Naive thymus-derived CD4-positive, alpha-beta T cell (primary cell): ENCODE measurements at places on chromosomes 12 and 14.

DNA sequence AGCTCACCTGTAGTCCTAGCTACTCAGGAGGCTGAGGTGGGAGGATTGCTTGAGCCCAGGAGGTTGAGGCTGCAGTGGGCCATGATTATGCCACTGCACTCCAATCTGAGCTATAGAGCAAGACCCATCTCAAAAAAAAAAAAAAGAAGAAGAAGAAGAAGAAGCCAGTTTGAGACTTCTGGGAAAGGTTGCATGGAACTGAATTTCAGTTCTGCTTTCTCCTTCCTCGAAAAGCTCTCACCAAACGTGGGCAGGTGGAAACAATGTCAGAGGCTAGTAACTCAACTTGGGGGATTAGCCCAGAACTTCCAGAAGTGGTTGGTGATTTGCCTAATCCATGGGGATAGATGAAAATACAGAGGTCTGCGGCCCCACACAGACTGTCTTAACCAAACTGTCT, 18.7 kb downstream of the FLVCR2 start:
- no peaks in the 10 kb centered on the region for H3K4me1 ChIP-seq
- no peaks in the 10 kb centered on the region for H3K36me3 ChIP-seq
- no peak overlapping the region for H3K4me3 ChIP-seq
- no peaks in the 10 kb centered on the region for H3K27me3 ChIP-seq
- no peak overlapping the region for H3K27ac ChIP-seq

- no peak for DNase-seq
- no peaks in the 10 kb centered on the region for H3K36me3 ChIP-seq
- H3K27ac ChIP-seq, result no peak overlapping the region
- H3K4me3 ChIP-seq, result no peak overlapping the region
- H3K4me1 ChIP-seq, result peaks cover 43% of the 10 kb centered on the region
Measured at GRCh38 chr12:92039046-92039445, 106.6 kb downstream of the BTG1 start.

GRCh38 chr12:70598467-70599193, 38.6 kb downstream of the PTPRB start:
- no peak for DNase-seq
- no peak overlapping the region for H3K27ac ChIP-seq
- H3K27me3 ChIP-seq, result no peaks in the 10 kb centered on the region
- no peaks in the 10 kb centered on the region for H3K36me3 ChIP-seq
- no peak overlapping the region for H3K4me3 ChIP-seq

- no peaks in the 10 kb centered on the region for H3K36me3 ChIP-seq
- H3K4me3 ChIP-seq, result no peak overlapping the region
- no peaks in the 10 kb centered on the region for H3K27me3 ChIP-seq
- no peak for DNase-seq
- H3K4me1 ChIP-seq, result no peaks in the 10 kb centered on the region
- H3K27ac ChIP-seq, result no peak overlapping the region
Measured at GRCh38 chr14:55136241-55136640, 7.2 kb downstream of the LGALS3 start.

DNA sequence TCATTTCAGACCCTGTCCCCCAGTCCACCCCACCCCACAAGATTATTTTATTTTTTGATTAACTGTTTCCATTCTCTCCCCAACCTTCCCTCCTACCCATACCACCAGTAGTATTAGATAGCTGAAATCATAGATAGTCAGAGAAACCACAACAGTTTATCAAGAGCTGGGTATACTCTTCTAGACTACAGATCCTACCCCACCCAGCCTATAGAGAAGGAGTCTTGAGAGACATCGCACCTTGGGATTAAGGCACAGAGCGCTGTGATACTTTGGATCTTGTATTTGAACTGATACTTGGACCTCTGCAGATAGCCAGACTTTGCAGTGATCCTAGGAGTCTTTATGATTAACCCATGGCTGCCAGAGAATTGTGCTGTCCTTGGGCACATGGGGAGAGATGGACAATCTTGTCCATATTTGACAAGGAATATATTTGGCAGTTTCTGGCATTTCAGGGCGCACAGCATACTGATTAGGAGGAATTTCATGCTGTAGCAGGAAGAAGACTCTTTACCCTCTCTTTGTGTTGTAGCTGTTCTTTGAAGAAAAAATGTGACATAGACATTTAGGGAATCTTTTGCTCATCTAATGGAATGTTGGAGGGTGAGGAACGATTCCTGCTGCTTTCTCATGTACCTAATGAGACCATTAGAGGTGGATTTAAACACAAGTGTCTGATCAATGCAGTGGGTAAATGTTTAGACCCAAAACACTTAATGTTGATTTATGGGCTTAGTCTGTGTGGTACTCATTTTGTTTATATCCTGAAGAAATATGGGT, 982 bp downstream of the RBMS2 start:
- no peak for DNase-seq
- no peaks in the 10 kb centered on the region for H3K36me3 ChIP-seq
- peak overlapping the region; percentile 44 for H3K4me3 ChIP-seq
- H3K27me3 ChIP-seq, result no peaks in the 10 kb centered on the region
- peaks cover 6% of the 10 kb centered on the region for H3K4me1 ChIP-seq
- peak overlapping the region; percentile 70 for H3K27ac ChIP-seq

DNA sequence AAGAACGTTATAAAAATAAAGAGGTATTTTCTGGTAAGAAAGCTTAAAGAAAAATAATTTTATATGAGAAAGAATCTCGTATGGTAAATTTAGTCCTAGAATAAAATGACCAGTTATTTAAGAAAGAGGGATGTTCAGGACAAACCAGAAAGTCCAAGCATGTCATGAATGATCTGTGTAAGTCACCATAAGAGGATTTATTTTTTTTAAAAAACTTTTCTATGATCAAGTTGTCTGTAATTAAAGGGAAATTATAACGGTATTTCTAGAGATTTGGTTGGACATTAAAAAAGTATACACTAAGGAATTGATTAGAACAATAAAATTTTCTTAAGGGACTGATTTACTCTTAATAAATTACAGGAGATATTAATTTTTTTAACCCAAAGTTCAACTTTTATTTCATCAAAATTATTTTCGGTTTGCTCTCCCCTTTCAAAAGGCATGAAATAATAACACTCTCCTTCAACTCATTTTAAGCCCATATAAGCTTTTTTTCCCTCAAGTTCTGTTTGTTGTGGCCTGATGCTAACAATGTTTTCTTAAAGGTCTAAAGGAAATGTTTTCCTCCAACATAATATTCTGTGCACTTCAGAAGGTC, 49.9 kb upstream of the CPSF6 start:
- H3K4me1 ChIP-seq, result no peaks in the 10 kb centered on the region
- no peak overlapping the region for H3K27ac ChIP-seq
- no peaks in the 10 kb centered on the region for H3K36me3 ChIP-seq
- H3K4me3 ChIP-seq, result no peak overlapping the region
- H3K27me3 ChIP-seq, result no peaks in the 10 kb centered on the region

- H3K36me3 ChIP-seq, result no peaks in the 10 kb centered on the region
- H3K27me3 ChIP-seq, result no peaks in the 10 kb centered on the region
- H3K27ac ChIP-seq, result no peak overlapping the region
- no peak overlapping the region for H3K4me3 ChIP-seq
Measured at GRCh38 chr14:59046746-59047145, 141.7 kb upstream of the DAAM1 start.

DNA sequence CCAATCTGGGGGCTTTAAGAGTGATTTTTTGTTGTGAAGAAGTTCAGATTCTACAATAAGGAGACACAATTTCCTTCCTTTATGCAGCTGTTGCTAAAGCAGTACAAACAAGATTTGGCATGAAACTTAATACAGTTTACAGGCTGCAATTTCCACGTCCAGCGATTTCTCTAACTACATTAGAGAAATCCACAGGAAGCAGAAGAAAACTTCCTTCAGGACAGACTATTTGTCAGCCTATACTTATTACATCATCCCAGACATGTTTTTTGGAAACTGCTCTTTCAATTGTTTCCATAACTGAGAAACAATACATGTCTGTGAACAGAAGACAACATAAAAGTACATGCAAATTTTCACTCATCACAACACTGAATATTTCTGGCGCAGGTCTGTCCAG, 204.3 kb downstream of the TTC7B start:
- no peaks in the 10 kb centered on the region for H3K27me3 ChIP-seq
- no peak for DNase-seq
- H3K36me3 ChIP-seq, result no peaks in the 10 kb centered on the region
- H3K27ac ChIP-seq, result no peak overlapping the region

DNA sequence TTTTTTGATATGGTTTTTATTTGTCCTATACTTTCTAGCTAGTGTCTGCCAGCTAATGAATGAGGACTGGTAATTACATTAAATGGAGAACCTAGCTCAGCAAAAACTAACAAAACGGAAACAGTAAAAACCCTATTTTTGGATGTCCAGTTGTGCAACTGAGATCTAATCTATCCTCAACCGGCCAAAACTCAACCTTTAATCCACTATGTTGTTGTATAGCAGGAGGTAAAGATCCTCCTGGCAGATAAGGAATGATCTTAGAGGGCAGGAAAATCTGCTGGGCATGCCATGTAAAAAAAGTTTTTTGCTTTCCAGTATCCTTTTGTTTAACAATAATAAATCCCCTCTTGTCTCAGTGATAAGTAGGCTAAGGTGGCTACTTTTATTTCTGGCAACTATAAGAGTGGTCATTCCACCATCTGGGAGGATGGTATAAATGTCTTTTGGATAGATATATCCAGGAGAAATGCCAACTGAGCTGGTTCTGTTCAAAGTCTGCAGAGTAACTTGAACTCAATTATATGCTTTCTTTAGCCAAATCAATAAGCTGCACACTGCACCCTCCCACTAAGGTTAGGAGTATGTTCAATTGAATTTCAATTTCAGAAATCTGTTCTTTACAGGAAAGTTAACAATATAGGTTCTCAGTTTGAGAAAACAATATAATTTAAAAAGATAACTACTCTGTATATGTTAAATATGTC, 40.1 kb downstream of the WASHC3 start:
- H3K27me3 ChIP-seq, result no peaks in the 10 kb centered on the region
- H3K36me3 ChIP-seq, result no peaks in the 10 kb centered on the region
- no peak overlapping the region for H3K4me3 ChIP-seq
- H3K4me1 ChIP-seq, result no peaks in the 10 kb centered on the region

GRCh38 chr14:103372552-103373304, 12.5 kb upstream of the MARK3 start:
- no peaks in the 10 kb centered on the region for H3K27me3 ChIP-seq
- H3K4me3 ChIP-seq, result no peak overlapping the region
- H3K27ac ChIP-seq, result no peak overlapping the region
- H3K4me1 ChIP-seq, result no peaks in the 10 kb centered on the region

- H3K27ac ChIP-seq, result no peak overlapping the region
- peak overlapping the region; percentile 48 for H3K4me3 ChIP-seq
- H3K27me3 ChIP-seq, result no peaks in the 10 kb centered on the region
- peaks cover 5% of the 10 kb centered on the region for H3K4me1 ChIP-seq
- no peaks in the 10 kb centered on the region for H3K36me3 ChIP-seq
Measured at GRCh38 chr12:132600048-132601032, 10.0 kb downstream of the LRCOL1 start.

DNA sequence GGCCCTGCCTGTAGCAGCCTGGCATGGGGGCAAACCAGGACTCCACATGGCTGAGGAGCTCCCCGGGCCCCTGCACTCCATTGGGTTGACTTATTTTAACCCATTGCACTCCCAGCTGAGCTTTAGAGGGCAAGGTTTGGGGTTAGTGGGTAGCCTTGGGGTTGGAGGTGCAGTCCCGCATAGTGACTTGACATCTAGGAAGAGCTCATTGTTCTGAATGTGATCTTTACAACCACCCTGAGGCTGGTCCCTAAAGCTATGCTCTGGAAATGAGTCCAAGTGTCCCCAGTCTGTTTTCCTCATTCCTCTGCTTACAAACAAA, 36.4 kb downstream of the NFKBIA start:
- no peaks in the 10 kb centered on the region for H3K36me3 ChIP-seq
- H3K4me1 ChIP-seq, result peaks cover 12% of the 10 kb centered on the region
- no peak overlapping the region for H3K27ac ChIP-seq
- no peaks in the 10 kb centered on the region for H3K27me3 ChIP-seq
- no peak for DNase-seq
- H3K4me3 ChIP-seq, result no peak overlapping the region

DNA sequence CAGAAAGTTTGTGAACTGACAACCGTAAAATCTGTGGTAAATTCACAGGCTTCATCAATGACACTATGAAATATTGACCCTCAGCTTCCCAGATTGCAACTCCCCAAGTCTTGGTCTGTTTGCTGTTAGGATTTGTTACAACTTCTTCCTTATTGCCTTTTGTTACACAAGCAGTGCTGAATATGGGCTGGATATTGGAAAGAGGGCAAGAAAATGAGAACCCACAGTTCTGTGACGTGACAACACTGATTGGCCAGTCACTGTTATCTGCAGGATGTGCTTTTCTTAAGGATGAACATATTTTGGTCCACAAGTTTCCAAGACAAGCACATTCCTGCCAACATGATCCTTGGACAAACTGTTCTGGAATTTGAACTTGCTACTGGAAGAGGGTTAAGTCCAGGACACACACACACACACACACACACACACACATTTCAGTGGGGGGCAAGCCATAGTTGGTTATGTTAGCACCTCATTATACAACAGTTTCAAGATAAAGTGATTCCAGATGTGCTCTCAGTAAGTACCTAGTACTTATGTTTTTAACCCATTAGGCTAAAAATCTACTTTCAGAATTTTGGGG, 16.6 kb upstream of the SLC38A2 start:
- no peaks in the 10 kb centered on the region for H3K27me3 ChIP-seq
- H3K27ac ChIP-seq, result no peak overlapping the region
- H3K4me1 ChIP-seq, result peaks cover 20% of the 10 kb centered on the region
- no peaks in the 10 kb centered on the region for H3K36me3 ChIP-seq

- peaks cover 50% of the 10 kb centered on the region for H3K4me1 ChIP-seq
- H3K4me3 ChIP-seq, result no peak overlapping the region
- H3K27me3 ChIP-seq, result no peaks in the 10 kb centered on the region
- DNase-seq, result no peak
- H3K27ac ChIP-seq, result peak overlapping the region; percentile 92
Measured at GRCh38 chr14:90400904-90401561, 4.2 kb downstream of the CALM1 start.

GRCh38 chr14:56796259-56796658, 14.0 kb downstream of the OTX2 start:
- no peak for DNase-seq
- H3K27ac ChIP-seq, result no peak overlapping the region
- peaks cover 6% of the 10 kb centered on the region for H3K27me3 ChIP-seq
- H3K4me1 ChIP-seq, result no peaks in the 10 kb centered on the region
- no peak overlapping the region for H3K4me3 ChIP-seq

DNA sequence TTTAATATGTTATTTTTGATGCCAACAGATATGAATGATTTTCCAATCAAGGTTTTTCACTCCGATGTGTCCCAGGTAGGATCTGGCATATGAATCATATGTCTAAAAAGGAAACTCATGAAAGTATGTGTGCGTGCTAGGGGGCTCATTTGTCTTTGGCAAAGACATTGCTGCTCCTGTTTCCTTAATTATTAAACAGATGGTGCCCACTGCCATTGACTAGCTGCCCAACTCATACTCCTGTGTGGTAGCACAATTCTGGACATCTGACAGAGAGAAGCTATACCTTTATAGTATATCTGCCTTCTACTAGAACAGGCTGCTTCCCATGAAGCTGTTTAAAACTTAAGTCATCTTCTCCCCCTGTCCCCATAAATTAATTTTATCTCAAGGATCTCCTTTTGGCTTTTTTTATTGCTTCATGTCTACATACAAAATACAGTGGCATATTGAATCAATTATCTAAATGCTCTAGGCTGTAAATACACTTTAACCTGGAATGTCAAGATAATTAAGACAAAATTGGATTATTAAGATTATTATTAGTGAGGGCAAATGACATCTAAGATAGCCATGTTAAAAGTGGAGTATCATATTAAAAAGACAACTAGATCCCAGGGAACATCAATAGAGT, 1.4 kb upstream of the PDE3A start:
- no peaks in the 10 kb centered on the region for H3K36me3 ChIP-seq
- no peak overlapping the region for H3K4me3 ChIP-seq
- H3K27ac ChIP-seq, result no peak overlapping the region
- H3K4me1 ChIP-seq, result no peaks in the 10 kb centered on the region
- no peak for DNase-seq

GRCh38 chr12:74889563-74890236, 319.9 kb downstream of the KCNC2 start:
- DNase-seq, result no peak
- H3K36me3 ChIP-seq, result no peaks in the 10 kb centered on the region
- H3K27me3 ChIP-seq, result no peaks in the 10 kb centered on the region
- no peak overlapping the region for H3K4me3 ChIP-seq
- peaks cover 4% of the 10 kb centered on the region for H3K4me1 ChIP-seq
